NCI-H2029 treated with DMSO at 0.1 percent for 48 hours (cell line): ENCODE measurements at places on chromosomes 6 and 20.

GRCh38 chr6:131917318-131917717 is 33.9 kb downstream of the CCN2 start:
- DNase-seq, result no peak

GRCh38 chr6:149166336-149166735 is 151.2 kb upstream of the TAB2 start:
- DNase-seq, result no peak

- DNase-seq, result no peak
Measured at GRCh38 chr6:81996414-81996813, 243.9 kb upstream of the TENT5A start.

DNA sequence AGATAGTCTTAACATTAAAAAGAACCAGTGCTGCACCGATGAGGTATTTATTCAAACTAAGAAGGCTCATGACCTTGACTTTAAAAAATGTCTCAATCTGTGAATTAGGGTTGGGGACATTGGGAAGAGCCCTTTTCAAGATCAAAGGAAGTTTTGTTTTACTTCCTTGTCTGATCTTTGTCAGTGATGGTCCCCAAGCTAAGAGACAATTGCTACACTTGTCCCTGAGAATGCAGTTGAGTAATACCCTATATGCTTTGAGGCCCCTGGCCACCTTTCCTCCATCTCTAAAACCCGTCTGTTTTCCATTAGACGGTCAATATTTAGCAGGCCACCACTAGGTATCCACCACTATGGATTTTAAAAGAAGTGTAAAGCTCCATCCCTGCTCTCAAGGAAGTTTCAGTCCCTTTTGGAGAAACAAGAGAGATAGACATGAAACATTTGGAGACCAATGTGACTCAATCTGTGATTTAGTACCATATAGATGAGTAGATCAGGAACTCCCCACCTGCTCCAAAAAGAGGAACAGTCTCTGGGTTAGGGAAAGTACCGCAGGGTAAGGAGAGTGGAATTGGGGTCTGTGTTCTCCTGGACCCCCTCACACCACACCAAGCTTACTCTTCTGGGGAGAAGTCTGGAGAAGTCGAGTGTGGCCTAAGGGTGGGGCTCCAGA is 99.1 kb upstream of the ISM1 start:
- DNase-seq, result no peak

GRCh38 chr20:37386505-37387251 is 40.7 kb downstream of the SRC start:
- DNase-seq, result no peak

DNA sequence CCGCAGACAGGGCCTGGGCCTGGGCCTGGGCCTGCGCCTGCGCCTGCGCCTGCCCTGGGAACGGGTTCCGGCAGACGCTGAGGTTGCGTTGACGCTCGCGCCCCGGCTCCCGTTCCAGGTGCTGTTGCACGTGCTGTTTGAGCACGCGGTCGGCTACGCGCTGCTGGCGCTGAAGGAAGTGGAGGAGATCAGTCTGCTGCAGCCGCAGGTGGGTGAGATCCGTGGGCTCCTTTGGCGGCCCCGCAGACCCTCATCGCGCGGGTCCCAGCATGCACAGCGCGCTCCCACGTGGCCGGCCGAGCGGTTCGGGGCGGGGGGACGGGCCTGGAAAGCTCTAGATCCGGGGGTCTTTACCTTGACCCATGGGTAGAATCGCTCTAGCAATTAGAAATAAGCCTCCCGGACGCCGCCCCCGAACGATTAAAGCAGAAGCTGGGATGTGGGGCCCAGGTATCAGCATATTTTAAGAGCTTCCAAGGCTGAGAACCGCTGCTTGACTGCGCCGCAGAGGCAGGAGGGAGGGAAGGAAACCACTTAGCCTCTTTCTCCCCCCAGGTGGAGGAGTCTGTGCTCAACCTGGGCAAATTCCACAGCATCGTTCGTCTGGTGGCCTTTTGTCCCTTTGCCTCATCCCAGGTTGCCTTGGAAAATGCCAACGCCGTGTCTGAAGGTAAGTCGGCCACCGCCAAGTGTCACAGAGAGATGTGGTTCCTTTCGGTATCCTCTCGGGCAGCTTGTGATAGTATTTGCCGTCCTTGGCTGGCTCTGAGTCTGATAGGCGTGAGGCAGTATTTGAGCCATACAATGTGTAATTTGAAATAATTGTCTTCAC is 508 bp downstream of the NOP56 start:
- no peak for DNase-seq

GRCh38 chr6:135830452-135830881 is 21.0 kb upstream of the PDE7B start:
- no peak for DNase-seq

DNA sequence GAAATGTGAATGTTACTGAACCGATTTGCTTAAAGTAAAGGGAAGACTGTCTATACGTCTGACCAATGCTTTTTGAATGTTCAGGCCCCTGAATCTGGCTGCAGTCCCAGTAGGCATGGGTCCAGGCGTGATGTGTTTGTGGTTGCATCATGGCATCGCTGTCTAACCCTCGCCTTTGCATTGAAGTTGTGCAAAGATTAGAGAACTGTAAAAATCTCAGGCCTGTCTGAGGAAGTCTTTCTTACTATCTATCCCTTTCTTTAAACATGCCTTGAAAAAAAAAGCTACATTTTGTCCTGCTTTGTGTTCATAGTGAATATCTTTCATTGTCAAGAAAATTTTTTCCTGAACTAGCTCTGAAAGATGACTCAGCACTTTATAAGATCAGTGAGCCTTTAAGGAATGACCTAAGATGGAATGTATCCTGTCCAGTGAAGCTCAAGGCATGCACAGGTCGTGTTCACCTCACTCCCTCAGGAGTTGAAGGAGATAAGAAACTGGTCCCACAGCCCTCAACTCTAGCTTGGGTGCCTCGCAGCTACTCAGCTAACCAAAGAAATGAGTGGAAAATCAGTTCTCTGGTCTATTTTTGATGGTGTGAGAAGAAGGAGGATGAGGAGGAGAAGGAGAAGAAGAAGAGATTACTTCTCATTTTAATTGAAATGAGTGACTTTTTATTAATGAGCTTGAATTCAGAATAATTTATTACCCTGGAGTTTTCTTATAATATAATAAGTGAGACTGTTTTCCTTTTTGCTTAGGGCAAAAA is 48.6 kb downstream of the TPD52L1 start:
- DNase-seq, result peak; percentile 28

- no peak for DNase-seq
Measured at GRCh38 chr6:109490713-109491112, 7.7 kb upstream of the ZBTB24 start.

DNA sequence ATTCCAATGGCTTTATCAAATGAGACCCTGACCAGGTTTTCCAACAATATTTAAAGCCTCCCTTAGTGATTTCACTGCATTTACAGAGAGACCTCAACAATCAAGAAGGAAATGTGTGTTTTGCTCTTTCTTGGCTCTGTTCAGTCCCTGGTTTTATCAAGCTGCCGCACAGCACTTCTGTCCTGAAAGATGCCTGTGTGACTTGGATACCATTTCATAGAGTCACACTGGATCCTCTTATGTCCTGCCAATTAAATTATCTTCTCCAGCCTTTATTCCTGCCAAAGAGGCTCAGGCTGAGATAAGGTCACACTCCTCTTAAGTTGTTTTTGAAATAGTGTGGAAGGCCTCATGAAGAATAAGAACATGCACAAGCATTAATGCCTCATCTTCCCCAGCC is 197.0 kb upstream of the RNF217 start:
- no peak for DNase-seq

DNA sequence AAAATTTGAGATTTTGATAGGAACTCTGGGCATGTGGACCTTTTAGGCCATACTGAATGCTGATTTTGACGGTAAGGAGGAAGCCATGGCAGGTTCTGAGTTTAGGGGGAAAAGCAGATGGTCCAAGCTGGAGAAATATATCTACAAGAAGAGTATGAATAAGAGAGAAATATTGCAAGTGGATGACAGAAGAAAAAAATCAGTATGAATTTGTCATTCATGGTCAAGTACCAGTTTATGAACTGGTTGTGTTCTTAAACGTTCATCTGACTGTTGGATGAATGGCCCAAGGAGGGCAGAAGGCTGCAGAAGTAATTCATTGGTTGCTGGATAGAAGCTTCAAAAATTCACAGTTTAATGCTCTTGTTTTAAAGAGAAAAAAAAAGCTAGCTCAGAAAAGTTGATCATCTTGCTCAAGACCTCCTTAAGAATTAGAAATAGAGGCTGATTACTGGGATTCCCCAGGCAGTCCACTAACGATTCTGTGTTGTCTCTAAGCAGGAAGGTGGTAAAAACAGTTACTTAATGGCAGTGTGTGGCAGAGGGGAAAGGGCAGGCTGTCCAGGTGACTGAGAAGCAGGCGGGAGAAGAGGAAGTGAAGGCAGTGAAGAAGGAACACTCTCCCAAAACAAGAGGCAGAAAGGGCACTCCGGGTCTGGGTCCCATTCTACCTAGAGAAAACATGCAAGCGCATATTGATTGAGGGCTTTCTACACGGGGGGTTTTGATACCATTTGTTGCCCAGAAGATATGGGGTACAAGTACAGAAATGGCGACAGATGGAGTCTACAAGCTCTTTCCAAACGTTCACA is 2.0 kb upstream of the DUSP22 start:
- DNase-seq, result no peak

GRCh38 chr6:7762760-7763159 is 36.9 kb downstream of the BMP6 start:
- no peak for DNase-seq

GRCh38 chr20:33622705-33623365 is 39.3 kb upstream of the C20orf144 start:
- DNase-seq, result no peak

- peak; percentile 75 for DNase-seq
Measured at GRCh38 chr6:134564705-134565104, 246.8 kb upstream of the SGK1 start.

GRCh38 chr20:3084283-3084985 is at the start of gene AVP:
AVP (minus strand) TSS chr20:3084724; CDS start chr20:3084674, 50 bp downstream.
- DNase-seq, result no peak

GRCh38 chr6:67640484-67640883 is 994.6 kb upstream of the ADGRB3 start:
- DNase-seq, result no peak

DNA sequence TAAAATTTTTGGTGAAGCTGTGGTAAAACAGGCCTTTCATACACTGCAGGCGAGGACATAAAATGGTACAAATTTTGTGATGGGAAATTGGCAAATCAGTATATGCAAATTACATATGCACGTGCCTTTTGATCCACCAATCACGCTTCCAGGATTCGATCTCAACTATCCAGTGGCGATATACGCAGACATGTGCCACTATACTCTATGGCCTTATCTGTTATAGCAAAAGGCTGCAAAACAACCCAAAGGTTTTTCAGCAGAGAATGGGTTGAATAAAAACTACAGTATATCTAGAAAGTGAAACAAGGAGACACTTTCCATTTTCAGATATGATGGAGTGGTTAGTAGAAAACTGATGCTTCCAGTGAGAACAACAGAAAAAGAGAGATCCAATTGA is 41.9 kb upstream of the ERVFRD-1 start:
- no peak for DNase-seq

- DNase-seq, result no peak
Measured at GRCh38 chr6:128558924-128559323, 38.5 kb upstream of the PTPRK start.

DNA sequence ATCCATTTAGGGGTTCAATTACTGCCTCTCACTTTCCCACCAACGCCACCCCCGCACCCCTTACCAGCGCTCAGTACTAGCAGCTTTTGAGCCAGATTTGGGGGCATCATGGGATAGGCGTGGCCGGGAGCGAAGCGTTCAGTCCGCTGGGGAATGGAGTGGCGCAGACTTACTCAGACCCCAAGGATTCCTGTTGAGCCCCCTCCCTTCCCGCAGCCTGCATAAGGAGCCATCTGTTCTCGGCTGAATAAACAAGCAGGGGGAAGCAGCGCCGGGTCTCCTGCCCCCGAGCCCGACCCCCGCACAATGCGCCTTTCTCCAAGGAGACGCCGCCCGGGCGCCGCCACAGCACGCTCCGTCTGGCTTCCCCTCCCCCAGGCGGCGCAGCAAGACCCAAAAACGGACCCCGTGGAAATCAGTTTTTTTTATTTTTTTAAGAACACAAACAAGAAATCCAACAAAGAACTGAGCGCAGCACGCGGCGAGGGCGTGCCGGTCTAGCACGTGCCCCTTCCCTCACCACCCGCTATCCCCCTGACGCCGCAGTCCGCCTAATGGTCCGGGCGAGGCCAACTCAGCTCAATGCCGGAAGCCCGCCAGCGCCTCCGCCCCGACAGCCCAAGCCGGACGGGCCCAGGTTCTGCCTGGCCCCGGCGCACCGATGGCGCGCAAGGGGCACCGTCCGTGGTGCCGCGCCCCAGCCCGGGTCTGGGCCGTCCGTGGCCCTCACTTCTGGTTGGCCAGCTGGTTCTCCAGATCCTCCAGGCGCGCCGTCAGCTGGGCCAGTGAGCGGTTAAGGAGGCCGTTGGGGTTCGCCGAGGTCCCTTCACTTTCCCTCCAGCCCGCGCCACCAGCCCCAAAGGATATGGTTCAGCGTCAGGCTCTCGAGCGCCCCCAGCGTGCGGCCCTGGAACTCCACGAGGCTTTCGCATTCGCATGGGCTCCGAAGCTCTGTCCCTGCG is 13.3 kb upstream of the RBPJL start:
- peak; percentile 55 for DNase-seq

DNA sequence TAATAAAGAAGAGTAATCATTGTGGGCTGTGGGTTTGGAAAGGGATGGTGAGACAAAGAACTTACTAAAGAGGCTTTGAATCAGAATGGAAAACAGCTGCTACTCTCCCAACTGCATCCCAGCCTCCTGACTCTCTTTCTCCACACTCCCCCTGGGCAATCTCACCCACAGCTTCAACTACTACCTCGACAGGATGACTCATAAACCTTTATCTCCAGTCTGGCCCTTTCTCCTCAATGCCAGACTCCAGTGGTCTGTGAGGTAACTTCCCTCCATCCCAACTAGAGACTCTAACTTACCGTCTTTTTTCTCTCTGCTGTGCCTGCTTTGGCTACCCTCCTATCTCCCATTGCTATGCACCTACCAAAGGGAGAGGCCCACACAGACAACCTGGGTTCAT is 135.3 kb upstream of the RREB1 start:
- DNase-seq, result no peak

GRCh38 chr20:47274401-47275108 is 81.9 kb downstream of the ZMYND8 start:
- no peak for DNase-seq

GRCh38 chr6:2962004-2962403 is 9.4 kb downstream of the SERPINB6 start:
- no peak for DNase-seq

DNA sequence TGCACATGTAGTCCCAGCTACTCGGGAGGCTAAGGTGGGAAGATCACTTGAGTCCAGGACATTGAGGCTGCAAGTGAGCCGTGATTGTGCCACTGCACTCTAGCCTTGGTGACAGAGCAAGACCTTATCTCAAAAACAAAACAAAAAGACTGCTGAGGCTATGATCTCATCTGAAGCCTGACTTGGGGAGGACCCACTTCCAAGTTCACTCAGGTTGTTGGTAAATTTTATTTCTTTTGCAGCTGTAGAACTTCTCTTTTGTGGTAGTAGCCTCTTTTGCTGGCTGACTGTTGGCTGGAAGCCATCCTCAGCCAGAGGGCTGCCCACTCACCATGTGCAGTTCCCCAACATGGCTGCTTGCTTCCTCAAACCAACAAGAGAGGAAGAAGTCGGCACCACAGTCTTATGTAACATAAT is 36.8 kb upstream of the ME1 start:
- no peak for DNase-seq

GRCh38 chr20:44309763-44310663 is 989 bp downstream of the FITM2 start:
- DNase-seq, result no peak
